ENCODE measurements at places on chromosomes 16 and 17.

- peak; percentile 19 for DNase-seq
Observed at GRCh38 chr17:63095459-63095858, 129.4 kb downstream of the TANC2 start.

DNA sequence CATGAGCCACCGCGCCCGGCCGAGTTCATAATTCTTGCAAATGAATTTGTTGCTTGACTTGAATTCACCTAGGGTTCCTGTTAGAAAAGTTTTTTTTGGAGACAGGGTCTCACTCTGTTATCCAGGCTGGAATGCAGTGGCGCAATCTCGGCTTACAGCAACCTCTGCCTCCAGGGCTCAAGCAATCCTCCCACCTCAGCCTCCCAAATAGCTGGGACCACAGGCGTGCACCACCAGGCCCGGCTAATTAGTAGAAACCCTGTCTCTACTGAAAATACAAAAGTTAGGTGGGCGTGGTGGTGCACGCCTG is 99.8 kb downstream of the MYH11 start:
- DNase-seq, result no peak

DNA sequence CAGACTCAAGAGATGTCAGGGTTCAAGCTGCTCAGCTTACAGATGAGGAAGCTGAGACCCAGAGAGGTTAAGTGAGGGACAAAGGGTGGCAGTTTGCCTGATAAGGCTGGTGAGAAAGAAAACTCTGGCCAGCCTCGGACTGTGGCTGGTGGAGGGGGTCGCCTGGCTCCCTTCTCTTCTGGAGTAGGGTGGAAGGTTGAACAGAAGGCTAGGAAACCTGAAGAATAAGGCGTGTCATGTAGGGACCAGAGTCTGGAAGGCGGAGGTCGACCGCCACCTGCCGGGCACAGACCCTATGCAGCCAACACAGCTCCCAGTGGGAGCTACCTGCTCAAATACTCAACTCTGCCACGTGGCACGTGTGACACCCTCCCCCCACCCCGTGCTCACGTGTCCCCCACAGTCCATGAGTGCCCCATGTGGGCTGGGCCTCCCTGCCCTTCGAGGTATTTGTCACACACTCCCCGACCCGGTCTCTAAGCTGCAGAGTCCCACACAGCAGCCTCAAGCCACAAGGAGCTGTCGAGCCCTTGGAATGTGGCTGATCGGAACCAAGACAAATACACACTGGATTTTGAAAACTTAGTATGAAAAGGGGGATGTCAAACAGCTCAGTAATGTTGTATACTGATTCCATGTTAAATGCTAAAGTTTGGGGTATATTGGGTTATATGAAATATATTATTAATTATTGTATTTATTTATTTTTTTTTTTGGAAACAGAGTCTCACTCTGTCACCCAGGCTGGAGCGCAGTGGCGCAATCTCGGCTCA is 11.8 kb downstream of the HID1 start:
- peak; percentile 47 for DNase-seq

- no peak for DNase-seq
Observed at GRCh38 chr16:57838161-57838560, 35.9 kb upstream of the KIFC3 start.

DNA sequence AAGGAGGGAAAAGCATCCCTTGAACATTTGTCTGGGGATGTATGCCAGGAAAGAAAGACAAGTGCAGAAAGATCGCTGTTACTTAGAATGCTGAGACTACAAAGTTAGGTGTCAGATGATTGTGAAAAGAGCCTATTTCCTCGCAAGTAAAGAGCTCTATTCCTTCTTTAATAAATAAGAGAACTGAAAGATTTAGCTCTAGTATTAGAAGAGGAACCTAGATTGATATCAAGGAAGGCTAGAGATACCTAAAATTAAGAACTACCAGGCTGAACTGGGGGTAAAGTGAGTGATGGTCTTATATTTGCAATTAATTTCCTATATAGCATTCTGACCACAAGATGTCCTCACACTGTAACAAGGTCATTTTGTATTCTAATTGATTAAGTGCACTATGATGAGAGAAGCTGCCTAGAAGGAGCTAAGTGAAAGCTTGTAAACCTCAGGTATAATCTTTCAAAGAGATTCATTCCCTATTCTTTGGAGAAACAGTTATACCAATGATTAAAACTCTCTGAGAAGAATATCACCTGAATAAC is 62.3 kb downstream of the SSH2 start:
- DNase-seq, result no peak

DNA sequence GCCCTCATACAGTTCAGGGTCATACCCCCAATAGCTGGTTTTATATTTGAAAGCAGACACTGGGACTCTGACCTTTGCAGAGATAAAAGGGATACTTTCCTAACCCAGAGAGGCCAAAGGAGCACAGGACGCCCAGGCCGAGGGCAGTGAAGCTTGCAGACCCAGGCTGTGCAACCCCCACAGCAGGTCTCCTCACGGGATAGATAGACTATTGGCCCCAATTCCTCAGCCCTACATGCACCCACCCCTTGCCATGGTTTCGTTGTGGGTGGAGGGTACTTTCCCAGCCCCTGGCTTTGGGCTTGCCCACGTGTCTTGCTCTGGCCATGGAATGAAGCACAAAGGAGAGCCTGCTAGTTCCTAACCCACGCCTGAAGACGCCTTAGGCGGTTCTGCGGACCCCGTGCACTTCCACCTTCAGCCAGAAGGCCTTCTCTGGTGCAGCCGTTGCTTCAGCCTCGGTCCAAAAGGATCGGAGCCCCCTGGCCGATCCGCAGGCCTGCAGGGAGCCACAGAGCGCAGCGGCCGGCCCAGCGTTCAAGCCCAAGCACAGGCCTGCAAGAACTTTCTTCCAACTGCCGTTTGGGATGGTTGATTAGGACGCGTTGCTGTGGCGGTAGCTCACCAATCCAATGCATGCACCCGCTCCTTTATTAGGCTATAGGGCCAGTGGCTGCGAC is 9.8 kb upstream of the BRCA1 start:
- DNase-seq, result no peak

DNA sequence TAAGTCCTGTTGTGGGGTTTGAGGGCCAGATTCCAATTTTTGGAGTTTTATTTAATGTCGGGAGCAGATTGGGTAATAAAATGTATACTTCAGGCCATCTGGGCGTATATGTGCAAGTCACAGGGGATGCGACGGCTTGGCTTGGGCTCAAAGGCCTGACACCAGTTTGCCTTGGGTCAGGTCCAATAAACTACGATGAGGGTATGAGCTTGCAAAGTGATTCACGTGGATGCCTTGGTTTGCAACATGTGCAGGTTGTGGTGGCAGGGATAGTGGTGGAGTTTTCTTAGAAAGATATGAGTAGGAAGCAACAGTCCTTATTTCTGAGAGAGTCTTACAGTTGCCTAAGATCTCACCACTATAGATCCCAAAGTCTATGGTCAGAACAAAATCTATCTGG is 157.0 kb upstream of the CDH11 start:
- peak; percentile 66 for DNase-seq

- DNase-seq, result no peak
Observed at GRCh38 chr16:57020651-57021050, 31.3 kb downstream of the NLRC5 start.

DNA sequence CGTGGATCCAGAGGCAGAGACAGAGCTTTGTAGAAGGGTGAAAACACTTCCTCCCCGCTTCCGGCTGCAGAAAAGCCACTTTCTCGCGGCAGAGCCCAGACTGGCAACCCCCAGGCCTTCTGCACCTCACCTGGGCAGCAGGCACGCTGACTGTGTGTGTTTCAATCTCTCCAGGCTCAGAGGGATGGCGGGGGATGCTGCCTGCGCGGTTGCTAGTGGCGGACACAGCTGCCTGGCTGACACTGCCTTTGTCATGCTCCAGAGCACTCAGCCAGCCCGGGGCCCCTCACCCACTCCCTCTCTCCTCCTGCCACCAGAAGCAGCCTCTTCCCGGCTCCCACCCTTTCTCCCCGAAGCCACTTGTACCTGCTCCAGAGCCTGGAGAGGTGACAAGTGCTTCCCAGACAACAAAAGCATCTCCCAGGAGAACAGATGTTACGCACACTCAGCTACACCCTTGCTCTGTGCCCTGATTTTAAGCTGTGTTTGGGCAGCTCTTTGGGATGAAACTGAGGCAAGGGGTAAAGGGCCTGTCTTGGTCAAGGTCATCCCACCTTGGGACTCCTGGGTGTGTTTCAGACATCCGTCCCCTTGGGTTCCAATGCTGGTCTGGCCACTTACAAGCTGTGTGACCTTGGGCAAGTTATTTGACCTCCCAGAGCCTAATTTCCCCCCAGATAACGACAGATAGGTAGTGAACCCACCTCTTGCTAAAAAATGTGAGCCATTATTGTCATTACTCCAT is 9.2 kb upstream of the GLIS2 start:
- no peak for DNase-seq

DNA sequence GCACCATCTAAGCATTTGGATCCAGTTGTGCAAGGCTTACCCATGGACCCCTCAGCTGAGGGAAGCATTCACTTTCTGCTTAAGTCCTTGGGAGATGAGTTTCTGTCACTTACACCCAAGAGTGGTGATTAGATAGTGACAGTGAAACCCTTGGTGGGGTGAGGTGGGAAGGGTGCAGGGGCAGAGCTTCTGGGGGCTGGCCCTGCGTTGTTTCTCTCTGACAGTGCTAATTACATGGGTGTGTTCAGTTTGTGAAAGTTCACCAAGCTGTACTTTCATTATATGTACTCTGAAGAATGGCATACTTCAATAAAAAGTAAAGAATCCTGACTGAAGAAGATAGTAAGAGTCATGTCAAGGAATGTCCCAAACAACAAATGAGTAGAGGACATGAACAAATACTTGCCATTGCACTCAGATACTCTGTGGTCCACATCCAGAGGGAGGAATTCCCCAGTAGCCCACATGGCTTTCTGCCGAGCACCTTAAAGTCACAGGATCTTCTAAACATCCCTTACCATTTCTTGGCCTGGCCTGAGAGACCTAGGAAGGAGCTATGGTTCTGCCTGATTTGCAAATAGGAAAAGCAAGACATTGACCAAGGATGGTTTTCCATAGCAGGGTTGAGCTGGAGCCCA is 8.4 kb downstream of the CHST6 start:
- peak; percentile 29 for DNase-seq

DNA sequence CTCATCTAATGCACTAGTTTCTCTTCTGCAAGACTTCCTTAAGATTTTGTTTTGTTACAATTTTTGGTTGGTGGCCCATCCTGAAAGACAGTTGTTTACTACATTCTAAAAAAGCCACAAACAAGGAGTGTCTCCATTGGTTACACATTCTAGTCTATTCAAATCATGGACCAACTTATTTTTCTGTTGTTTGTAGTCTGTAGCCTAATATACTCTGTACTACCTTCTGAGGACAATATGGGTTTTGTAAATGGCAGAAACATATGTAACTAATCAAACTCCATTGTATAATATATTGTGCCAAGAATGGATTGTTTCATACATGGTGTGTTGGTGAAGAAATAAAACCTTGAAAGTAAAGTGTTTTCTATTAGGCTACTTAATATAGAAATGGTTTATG is 79.5 kb upstream of the DHX40 start:
- no peak for DNase-seq

- no peak for DNase-seq
Observed at GRCh38 chr16:85129876-85130704, 17.8 kb upstream of the CIBAR2 start.

DNA sequence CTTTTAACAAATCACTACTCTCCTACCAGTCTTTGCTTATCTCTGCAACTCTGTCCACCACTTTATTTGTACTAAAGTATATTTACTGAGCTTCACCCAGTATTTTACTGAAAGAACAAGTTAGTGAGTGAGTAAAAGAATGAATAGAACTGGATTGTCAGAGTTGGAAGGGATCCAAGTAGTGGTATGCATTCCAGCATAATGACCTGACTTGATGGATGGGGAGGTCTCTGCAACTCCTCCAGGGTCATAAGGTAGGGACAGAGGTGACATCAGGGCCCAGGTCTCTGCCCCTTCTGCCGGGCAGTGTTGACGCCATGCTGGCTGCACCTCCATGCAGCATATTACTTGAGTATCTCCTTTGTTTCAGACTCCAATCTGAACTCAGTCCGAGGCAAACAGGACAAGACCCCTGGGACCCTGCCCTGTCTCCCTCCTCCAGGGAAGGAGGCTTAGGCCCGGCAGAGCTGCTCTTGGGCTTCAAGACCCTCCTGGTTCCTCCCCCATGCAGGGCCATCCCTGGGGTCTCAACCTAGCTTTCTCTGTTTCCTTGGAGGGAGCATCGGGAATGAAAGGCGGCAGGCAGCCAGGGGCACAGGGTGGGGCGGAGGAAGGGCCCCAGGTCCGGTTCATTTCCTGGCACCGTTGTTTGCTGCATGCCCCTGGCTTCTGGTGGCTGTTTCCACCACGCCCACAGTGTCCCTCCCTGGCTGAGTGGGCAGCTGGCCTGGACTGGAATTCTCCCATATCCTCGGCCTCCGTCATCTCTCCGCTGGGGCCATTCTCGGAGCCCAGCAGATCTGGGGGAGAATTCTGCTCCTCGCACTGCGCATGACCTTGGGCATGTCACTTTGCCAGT is 12.4 kb upstream of the ITGA3 start:
- DNase-seq, result peak; percentile 90

- DNase-seq, result no peak
Observed at GRCh38 chr17:977166-977565, 2.4 kb downstream of the NXN start.

GRCh38 chr17:4625181-4625617 is 16.3 kb downstream of the ALOX15 start:
- DNase-seq, result peak; percentile 70

DNA sequence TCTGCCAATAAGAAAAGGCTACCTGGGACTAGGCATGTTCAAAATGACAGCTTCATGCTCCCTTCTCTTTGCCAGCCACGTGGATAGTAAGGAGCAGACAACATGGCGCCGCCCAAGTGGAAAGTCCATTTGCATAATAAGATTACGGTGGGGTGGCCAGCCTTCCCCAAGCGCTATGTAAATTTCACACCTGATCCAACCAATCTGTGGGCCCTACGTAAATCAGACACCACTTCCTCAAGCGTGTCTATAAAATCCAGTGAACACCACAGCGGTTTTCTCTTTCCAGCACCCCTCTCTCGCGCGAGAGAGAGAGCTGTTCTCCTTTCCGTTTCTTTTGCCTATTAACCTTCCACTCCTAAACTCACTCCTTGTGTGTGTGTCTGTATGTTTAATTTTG is 140.3 kb upstream of the ERCC4 start:
- DNase-seq, result peak; percentile 68

DNA sequence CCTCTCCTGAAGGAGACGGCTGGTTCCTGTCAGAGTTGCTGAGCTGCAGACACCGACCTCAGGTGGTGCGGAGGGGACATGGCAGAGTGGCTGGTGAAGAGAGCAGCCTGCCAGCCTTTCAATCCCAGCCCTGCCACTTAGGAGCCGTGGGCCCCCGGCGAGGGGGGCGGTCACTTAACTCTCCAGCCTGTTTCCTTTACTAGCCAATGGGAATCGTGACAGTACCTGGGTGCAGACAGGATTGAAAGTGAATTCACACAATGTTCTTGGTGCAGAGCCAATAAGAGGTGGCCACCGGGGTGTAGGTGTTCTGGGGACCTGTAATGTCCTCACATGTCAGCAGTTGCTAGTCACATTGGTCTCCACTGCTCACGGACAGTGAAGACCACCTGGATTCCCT is 13.5 kb downstream of the ACE start:
- DNase-seq, result no peak

- peak; percentile 58 for DNase-seq
Observed at GRCh38 chr17:13474073-13474800, 127.5 kb downstream of the HS3ST3A1 start.

- peak; percentile 51 for DNase-seq
Observed at GRCh38 chr16:83928341-83929055, 24.5 kb upstream of the OSGIN1 start.

- no peak for DNase-seq
Observed at GRCh38 chr17:51188271-51188833, 22.1 kb downstream of the NME2 start.
